ENCODE measurements at places on chromosomes 3 and 15. TPM values are rescaled to one million over a fixed set of nuclear protein-coding genes. Genes with fewer than 3 reads are reported as not detected.
A peak's percentile ranks its signal among the peaks of the same experiment; 100 is the strongest.

DNASE1L3 gene
- total RNA-seq: not detected

CLDN11 gene
- total RNA-seq: 0.22 TPM

TBC1D2B gene
- total RNA-seq: 16.6 TPM

DNA sequence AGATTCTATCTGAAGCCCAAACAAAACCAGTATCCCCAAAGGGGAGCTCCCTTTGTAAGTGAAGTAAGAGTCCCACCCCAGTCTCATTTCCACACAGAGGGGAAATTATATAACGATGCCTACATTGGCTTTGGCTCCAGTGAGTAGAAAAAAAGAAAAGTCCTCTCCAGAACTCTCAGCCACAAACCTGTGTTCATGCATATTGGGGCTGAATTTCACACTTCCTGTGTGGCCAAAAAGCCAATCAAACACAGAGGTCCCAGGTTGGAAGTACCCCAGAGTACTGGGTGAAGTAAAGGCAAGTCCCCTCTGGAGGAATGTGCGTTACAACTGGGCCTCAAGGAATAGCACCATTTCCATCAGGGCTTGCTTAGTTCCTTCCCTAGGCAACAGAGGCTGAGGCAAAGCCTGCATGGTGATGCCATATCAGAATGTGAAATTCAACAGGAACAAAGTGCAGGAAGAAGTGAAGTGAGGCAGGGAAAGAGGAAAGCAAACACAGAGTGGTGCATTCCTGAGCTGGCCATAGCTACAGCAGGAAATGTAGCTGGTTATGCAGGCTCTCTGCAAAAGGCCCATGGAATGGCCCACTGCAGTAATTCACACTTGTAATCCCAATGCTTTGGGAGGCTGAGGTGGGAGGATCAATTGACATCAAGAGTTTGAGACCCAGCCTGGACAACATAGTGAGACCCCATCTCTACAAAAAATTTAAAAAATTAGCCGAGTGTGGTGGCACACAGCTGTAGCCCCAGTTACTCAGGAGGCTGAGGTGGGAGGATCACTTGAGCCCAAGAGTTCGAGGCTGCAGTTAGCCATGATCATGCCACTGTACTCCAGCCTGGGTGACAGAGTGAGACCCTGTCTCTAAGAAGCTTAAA lies 16.6 kb upstream of the CX3CR1 start:
- no peak for DNase-seq
- no peaks in the 10 kb centered on the region for H3K27me3 ChIP-seq
- H3K36me3 ChIP-seq: no peaks in the 10 kb centered on the region
- no peak overlapping the region for H3K27ac ChIP-seq
- no peaks in the 10 kb centered on the region for H3K4me1 ChIP-seq

- no peaks in the 10 kb centered on the region for H3K36me3 ChIP-seq
- no peak overlapping the region for H3K4me3 ChIP-seq
- no peaks in the 10 kb centered on the region for H3K4me1 ChIP-seq
- no peaks in the 10 kb centered on the region for H3K27me3 ChIP-seq
- DNase-seq: no peak
These were observed 23.4 kb downstream of the P2RY1 start for GRCh38 chr3:152858170-152858800.

GRCh38 chr15:71545923-71546322 lies 264.4 kb upstream of the NR2E3 start:
- H3K36me3 ChIP-seq: no peaks in the 10 kb centered on the region
- no peak for DNase-seq
- H3K27me3 ChIP-seq: no peaks in the 10 kb centered on the region

GRCh38 chr3:11819146-11819689 lies 27.5 kb downstream of the TAMM41 start:
- H3K27me3 ChIP-seq: no peaks in the 10 kb centered on the region
- H3K4me1 ChIP-seq: no peaks in the 10 kb centered on the region
- no peak overlapping the region for H3K4me3 ChIP-seq
- H3K36me3 ChIP-seq: peaks cover 17% of the 10 kb centered on the region

GRCh38 chr3:195095704-195096036 lies 175.3 kb downstream of the XXYLT1 start:
- H3K4me1 ChIP-seq: no peaks in the 10 kb centered on the region
- no peaks in the 10 kb centered on the region for H3K36me3 ChIP-seq
- H3K27ac ChIP-seq: no peak overlapping the region

IP6K2 gene
- total RNA-seq: 89.5 TPM

SATB1 gene
- 2.7 TPM for total RNA-seq

GRCh38 chr15:93716615-93717231 lies 514.6 kb upstream of the MCTP2 start:
- no peaks in the 10 kb centered on the region for H3K36me3 ChIP-seq
- H3K27me3 ChIP-seq: no peaks in the 10 kb centered on the region
- H3K27ac ChIP-seq: no peak overlapping the region
- no peaks in the 10 kb centered on the region for H3K4me1 ChIP-seq

DNA sequence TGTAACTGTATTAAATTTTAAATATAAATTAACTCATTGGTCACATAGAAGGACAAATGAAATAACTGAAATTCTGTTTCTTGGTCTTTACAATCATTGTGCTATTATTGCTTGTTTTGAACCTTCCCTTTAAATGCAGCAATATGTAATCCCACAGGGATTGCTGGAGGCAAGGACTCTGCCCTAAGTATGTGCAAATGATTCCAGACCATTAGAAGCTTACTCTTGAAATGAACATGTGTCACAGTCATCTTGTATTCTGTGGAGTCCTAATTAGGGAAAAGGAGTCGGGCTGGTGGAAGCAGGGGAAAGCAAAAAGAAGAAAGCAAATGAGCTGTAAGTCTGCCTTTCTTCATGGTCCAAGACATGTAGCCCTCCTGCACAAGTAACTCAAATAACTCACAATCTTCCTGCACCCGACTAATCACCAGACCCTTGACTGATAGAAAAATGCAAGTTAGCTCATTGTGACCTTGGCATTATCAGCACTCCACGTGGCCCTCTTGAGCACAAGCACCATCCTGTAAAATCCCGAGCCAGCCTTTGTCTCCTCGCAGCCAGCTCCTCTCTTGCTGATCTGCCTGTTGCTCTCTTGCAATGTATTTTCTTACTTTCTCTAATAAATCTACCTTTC lies 2.3 kb upstream of the TMPRSS7 start:
- H3K36me3 ChIP-seq: no peaks in the 10 kb centered on the region
- H3K27ac ChIP-seq: no peak overlapping the region
- H3K4me1 ChIP-seq: no peaks in the 10 kb centered on the region
- no peaks in the 10 kb centered on the region for H3K27me3 ChIP-seq

DNA sequence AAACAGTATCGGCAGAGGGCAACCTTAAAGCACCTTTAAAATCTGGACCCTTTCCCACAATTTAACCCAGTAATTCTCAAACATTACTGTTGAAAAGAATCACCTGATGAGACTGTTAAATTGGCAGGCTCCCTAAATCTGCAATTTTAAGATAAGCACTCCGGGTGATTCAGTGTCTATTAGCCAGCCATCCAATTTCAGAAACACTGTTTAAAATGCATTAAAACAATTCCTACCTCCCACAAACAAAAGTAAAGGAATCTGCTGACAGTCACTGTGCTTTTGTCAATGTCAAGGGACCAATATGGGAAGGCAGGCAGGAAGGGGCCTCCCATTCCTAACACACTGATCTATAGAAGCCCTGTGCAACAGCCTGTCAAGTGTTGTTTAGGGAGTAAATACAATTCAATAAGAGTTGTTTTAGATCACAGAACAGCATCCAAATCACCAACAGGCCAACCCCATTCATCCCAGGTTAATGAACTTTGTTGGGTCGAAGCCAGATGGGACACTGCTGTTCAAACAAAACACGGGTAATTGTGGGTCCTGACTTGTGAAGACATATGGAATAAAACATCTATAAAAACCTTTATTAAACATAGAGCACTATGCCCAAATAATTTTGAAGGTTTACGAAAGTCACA lies 21.4 kb downstream of the SIAH2 start:
- no peak overlapping the region for H3K27ac ChIP-seq
- peaks cover 25% of the 10 kb centered on the region for H3K4me1 ChIP-seq

ZBED2 gene
- 16.1 TPM for total RNA-seq

DNA sequence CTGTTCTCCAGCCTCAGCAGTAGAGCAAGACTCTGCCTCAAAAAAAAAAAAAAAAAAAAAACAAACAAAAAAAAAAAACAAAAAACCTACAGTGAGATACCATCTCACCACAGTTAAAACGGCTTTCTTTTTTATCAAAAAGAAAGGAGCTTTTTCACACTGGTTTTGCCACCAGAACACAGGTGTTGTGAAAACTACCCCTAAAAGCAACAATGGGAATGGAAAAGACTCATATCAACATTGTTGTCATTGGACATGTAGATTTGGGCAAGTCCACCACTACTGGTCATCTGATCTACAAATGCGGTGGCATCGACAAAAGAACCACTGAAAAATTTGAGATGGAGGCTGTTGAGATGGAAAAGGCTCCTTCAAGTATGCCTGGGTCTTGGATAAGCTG lies 24.8 kb upstream of the SLC25A38 start:
- no peak for DNase-seq
- H3K27ac ChIP-seq: no peak overlapping the region
- no peaks in the 10 kb centered on the region for H3K4me1 ChIP-seq
- H3K27me3 ChIP-seq: peaks cover 40% of the 10 kb centered on the region

GRCh38 chr15:40355976-40356585 lies 1.9 kb upstream of the DISP2 start:
- no peak overlapping the region for H3K4me3 ChIP-seq
- no peak overlapping the region for H3K27ac ChIP-seq
- H3K4me1 ChIP-seq: peaks cover 30% of the 10 kb centered on the region
- no peaks in the 10 kb centered on the region for H3K27me3 ChIP-seq
- DNase-seq: no peak
- H3K36me3 ChIP-seq: no peaks in the 10 kb centered on the region

DNA sequence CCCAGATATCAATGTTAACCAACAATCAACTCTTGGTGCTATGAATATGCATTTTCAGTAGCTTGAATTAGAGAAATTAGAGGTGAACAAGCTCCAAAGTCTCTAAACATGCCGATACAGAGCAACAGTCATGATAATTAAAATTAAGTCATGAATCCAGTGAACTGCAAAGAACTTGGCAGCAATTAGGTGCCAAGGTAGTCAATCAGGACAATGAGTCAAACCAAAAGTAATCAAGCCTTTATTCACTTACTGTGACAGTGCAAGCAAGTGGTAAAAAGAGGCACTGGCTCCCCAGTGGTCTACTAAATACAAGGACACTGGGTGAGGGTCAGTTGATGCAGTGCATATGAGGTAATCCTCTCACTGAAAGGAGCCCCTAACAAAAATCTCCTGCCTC lies 1.8 kb downstream of the ZNF770 start:
- H3K27me3 ChIP-seq: no peaks in the 10 kb centered on the region
- H3K27ac ChIP-seq: no peak overlapping the region
- DNase-seq: no peak
- peaks cover 16% of the 10 kb centered on the region for H3K4me1 ChIP-seq
- H3K4me3 ChIP-seq: peak overlapping the region; percentile 99
- peaks cover 24% of the 10 kb centered on the region for H3K36me3 ChIP-seq

CFAP100 gene
- total RNA-seq: not detected

DNA sequence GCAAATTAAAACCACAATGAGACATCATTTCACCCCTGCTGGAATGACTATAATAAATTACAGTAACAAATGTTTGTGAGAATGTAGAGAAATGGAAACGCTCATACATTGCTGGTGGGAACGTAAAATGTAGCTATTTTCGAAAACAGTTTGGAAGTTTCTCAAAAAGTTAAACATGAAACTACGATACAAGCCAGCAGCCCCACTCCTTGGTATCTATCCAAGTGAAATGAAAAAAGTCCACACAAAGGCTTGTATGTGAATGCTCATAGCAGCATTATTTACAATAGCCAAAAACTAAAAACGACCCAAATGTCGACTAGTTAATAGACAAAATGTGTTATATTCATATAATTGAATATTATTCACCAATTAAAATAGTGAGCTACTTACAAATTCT lies 22.9 kb upstream of the CFAP20DC start:
- peaks cover 7% of the 10 kb centered on the region for H3K27me3 ChIP-seq
- DNase-seq: no peak
- no peak overlapping the region for H3K4me3 ChIP-seq
- no peak overlapping the region for H3K27ac ChIP-seq

DNA sequence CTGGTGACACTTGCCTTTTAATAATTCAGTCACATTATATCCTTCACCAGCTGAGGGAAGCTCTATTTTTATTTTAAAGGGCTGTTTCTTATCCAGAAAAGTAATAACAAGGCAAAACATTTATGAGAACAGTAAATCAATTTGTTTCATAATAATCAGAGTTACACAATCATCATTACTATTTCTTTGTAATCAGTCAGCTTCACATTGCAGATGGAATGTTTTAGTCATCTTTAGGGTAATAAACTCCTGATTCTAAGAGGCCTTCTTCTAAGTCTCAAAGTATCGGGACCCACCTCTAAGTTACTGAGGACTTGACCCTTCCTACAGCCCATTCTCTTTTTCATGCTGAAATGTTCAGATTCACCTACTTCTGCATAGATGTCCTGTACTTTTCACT lies 298.3 kb upstream of the TGFBR2 start:
- H3K27me3 ChIP-seq: no peaks in the 10 kb centered on the region
- no peak for DNase-seq
- H3K4me3 ChIP-seq: no peak overlapping the region
- no peaks in the 10 kb centered on the region for H3K4me1 ChIP-seq

GRCh38 chr15:31352339-31352751 lies 25.7 kb downstream of the KLF13 start:
- no peak overlapping the region for H3K4me3 ChIP-seq
- H3K36me3 ChIP-seq: no peaks in the 10 kb centered on the region
- no peak for DNase-seq
- no peak overlapping the region for H3K27ac ChIP-seq
- no peaks in the 10 kb centered on the region for H3K27me3 ChIP-seq
- peaks cover 22% of the 10 kb centered on the region for H3K4me1 ChIP-seq

CHST13 gene
- 0.91 TPM for total RNA-seq

- H3K4me1 ChIP-seq: no peaks in the 10 kb centered on the region
- no peak for DNase-seq
- no peak overlapping the region for H3K4me3 ChIP-seq
- no peaks in the 10 kb centered on the region for H3K27me3 ChIP-seq
- H3K27ac ChIP-seq: no peak overlapping the region
These were observed 214.8 kb downstream of the LRTM1 start for GRCh38 chr3:54713031-54713430.

DNA sequence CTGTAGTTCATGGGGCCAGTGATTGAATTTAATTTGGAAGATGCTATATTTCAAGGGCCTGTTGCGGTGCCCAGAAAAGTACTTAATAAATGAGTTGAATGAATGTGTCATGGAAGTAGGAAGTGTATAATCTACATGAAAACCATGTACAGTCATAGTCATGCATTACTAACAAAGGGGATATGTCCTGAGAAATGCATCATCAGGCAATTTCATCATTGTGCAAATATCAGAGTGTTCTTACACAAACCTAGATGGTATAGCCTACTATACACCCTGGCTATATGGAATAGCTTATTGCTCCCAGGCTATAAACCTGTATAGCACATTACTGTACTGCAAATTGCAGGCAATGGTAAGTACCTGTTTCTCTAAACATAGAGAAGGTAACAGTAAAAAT lies 10.7 kb upstream of the MYO5C start:
- H3K27ac ChIP-seq: no peak overlapping the region
- no peaks in the 10 kb centered on the region for H3K27me3 ChIP-seq
- H3K36me3 ChIP-seq: no peaks in the 10 kb centered on the region
- H3K4me3 ChIP-seq: no peak overlapping the region
- no peaks in the 10 kb centered on the region for H3K4me1 ChIP-seq

NCBP2 gene
- total RNA-seq: 82.4 TPM

SI gene
- total RNA-seq: not detected

- DNase-seq: no peak
- no peak overlapping the region for H3K4me3 ChIP-seq
- H3K36me3 ChIP-seq: no peaks in the 10 kb centered on the region
- H3K27ac ChIP-seq: no peak overlapping the region
These were observed 32.4 kb downstream of the B3GALNT1 start for GRCh38 chr3:161072751-161073150.

Data from HCT116 (cell line).